Activated CD8-positive, alpha-beta memory T cell treated with anti-CD3 and anti-CD28 coated beads for 1 hour (primary cell): ENCODE measurements at places on chromosomes 5 and 9.

DNA sequence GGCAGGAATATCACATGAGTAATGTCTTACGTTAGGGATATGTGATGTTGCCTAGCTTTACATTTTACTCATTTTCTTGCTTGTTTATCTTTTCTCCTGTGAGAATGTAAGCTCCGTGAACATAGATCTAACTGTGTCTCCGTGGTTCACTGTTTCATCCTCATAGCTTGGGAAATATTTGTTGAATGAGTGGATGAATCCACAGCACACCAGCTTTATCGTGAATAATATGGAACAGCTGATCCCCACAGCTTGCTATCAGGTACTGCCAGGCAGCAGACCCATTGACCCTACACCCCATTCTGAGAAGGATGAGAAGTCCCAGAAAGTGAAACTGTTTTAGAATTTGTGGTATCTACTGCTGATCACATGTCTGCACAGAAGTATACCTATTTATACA lies 106.8 kb upstream of the FBN2 start:
- DNase-seq = no peak

GRCh38 chr9:15253197-15253596 lies 53.8 kb downstream of the TTC39B start:
- no peak for DNase-seq

DNA sequence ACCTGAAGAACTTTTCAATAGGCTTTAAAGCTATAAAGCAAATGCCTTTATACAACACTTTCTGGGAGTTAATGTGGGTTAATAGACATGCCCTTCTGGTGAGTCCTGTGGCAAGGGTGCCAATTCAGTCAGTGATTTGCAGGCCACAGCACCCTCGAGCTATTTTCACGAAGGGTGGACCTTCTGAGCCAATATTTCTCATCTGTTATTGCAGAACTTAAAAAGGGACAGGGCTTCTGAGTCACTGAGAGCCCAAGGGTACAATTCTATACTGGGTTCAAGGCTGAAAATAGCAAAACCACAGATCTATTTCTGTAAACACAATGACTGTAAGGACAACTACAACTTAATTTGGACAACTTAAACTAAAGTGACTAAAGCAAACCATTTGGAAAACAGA lies 92.8 kb downstream of the GABRG2 start:
- DNase-seq = no peak

DNA sequence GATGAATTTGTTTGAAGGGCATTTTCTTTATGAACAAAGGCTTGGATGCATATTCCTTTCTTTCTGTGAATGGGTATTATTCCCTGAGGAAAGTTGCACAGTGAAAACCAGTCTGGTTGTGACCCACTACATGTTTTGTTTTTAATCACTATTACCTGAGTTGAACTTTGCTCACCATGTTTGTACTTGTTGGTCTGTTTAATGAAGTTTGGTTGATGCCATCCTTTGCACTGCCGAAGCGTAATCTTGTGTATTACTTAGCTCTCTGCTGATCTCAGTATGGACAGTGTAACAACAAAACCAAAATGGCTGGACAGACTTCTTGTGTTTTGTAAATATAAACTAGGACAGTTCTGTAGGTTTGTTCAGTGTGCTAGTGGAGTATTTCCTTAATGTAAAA lies 38.1 kb downstream of the UGCG start:
- no peak for DNase-seq

DNA sequence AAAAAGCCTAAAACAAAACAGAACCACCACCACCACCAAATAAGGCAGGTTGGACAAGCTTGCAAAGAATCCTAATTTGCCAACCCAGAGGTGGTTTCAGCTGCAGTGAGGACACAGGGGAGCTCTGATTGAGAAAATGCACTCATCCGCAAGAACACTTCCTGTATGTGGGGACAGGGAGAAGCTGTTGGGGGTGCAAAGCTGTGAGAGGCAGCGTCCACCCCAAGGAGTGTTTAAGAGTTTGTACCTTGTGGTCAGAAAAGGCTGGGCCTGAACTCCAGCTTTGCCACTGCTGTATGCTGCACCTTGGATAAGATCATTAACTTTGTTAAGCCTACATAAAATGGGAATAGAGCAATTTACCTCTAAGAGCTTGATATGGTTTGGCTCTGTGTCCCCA lies 511.7 kb downstream of the BNC2 start:
- no peak for DNase-seq

GRCh38 chr5:100575815-100576214 lies 40.6 kb downstream of the FAM174A start:
- DNase-seq = no peak

- no peak for DNase-seq
Observed at GRCh38 chr5:170623576-170624181, 119.9 kb downstream of the KCNIP1 start.

- no peak for DNase-seq
Observed at GRCh38 chr5:175201393-175201792, 242.6 kb downstream of the DRD1 start.

- no peak for DNase-seq
Observed at GRCh38 chr5:5454391-5454790, 31.9 kb downstream of the ICE1 start.

DNA sequence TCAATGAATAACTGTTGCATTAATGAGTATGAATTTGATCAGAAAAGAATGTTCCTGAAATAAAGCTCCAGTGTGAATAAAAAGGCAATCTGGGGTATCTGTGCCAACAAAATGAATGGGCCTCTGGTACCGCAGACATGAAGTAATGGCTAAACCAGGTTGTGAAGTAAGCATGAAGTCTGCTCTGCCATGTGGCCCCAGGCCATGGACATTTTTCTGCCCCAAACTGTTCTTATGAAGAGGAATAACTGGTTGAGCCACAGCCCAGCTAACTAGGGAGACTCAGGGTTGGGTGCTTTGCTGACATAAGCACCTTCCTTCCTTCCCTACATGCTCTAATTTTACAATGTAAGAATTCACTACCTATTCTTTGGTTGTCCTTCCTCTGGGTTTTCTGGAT lies 147.4 kb upstream of the LRRTM2 start:
- no peak for DNase-seq

- no peak for DNase-seq
Observed at GRCh38 chr9:9615086-9615485, 997.7 kb downstream of the PTPRD start.

GRCh38 chr9:136750526-136750925 lies 2.2 kb upstream of the LCN6 start:
- no peak for DNase-seq

DNA sequence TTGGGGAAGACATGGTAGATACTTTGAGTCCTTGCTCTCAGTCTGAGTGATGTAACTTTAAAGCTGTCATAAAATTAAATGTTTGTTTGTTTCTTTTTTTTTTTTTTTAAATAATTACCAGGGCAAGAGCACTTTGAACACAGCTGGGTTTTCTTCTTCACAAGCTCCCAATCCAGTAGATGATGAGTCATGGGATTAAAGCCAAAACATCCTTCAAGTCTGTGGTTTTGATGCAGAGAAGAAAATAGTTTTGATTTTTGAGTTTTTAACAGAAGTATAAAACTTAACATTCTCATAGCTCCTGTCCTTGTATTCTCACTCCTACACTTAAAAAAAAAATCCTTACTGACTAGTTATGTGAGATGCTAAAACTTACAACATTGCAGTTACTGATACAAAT lies 34.8 kb upstream of the IL31RA start:
- no peak for DNase-seq

GRCh38 chr9:35790385-35791296 lies 750 bp upstream of the NPR2 start:
- peak; percentile 18 for DNase-seq

DNA sequence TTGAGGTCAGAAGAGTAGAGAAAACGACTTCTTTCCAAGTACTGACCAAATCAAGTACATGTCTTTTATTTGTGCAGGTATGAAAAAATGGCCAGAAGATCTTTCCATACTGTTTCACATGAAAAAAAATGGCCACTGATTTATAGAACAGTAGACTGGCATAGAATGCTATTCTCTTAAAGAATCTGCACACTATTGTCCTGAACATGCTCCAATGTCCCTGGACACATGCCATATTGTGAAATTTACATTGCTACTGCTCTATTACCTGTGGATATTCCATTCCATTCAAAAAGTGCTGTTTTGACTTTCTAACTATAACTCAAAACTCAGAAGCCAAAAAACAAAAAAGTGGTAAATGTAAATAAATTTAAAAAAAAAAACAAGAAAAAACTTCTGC lies 60.6 kb downstream of the FBXL17 start:
- DNase-seq = no peak

DNA sequence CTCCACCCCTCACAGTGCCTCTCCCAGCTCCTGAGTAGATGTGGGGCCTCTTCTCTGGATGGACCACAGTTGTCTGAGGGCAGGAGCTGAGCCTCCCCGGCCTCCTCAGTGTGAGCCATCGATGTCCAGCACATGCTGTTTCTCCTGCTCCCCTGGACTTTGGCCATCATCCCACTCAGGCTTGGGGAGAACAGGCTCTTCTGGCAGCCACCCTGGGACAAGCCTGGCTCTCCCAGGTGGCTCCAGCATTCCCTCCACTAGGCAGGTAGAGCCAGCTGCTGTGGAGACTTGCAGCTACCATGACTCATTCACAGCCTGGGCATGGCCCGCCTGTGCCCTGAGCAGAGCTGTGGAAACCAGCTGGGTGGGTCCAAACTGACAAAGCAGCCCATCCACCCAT lies 77.0 kb downstream of the CSNK1A1 start:
- DNase-seq = no peak

DNA sequence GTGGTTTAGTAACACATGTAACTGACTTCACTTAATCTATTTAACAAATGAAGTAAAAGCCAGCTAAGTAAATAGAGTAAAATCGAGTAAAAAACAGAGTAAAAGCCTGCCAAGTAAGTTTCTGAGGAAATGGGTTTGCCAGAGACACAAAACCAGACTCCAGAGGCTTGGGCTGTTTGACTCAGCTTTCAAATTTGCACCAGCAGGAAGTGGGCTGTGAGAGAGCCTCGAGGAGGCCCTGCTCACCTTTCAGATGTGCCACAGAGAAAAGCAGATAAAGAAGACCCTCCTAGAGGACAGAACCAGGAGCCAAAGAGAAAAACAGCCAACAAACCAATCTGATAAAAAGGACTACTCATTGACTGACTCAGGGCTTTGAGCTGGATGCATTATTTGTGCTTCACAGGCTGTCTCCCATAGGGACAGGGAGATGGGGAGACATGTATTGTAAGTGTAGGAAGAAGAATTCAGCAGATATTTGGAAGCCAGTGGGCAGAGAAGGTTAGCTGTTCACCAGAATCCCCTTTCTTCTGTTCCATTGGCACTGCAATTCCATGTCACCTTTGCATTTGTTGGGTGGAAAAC lies 14.4 kb upstream of the AMACR start:
- no peak for DNase-seq

DNA sequence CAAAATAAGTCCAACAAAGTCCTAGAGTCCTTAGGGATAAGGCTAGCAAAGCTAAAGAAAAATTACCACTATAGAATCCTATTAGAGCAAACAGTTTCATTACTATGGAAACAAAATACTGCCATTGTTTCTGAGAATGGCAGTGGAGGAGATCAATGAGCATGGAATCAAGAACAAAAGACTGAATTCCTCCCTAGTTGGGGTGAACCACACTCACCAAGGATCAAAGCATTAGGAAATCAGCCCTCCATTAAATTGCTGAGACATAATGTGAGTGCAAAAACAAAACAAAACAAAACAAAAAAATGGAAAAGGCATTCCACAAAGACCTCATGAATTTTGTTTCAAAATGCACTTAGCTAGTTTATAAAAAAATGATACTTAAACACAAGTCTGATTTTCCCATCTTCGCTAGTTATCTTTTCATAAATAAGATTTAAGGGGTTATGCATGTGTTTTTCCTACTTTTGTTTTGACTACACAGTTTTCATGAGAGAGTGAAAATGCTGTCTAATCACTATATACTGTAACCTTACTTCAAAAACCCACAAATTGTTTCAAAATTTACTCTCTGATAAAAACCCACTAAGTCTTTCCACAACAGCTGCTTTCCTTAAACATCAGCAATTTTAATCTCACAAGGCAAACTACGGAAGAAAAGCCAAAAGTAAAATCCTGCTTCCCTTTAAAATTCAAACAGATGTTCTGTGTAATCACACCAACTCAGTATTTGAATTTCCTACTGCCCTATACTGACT lies 9.7 kb downstream of the SERINC5 start:
- DNase-seq = no peak

DNA sequence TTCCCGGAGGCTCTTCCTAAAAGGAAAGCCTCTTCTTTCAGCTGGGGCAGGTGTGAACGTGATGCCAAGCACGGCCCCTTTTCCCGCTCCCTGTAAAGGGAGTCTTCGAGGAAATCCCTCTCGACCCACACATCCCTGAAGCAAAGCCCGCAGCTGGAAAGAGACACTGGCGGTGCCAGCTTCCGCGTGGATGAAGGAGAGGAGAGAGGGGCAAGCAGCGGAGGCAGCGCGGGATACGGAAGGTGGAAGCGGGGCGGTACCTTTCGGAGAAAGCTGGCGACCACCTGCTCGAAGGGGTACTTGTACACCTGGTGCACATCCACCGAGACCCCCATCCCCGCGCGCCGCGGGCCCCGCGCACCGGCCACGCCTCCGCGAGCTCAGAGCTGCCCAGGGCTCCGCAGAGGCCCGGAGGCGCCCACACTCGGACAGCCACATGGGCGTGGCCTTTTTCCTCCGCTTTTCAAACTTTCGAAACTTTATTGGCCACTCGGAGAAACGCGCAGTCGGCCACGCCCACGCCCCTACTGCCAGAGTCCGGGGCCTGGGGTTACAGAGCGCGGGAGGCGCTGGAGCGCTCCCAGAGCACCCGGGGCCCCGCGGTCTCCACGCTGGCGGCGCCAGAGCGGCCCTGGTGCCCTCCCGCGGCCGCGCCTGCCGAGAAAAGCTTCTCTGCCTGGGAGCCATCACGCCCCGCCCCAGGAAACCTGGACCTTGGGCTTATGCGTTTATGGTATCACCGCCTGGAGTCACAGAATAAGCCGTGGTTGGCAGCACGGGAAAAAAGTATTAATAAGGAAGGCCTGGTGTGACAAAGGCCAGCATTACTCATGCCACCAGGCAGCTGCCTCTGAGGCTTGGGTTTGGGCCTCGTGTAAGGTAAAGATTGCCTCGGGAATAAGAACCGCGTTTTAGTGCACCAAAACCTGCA lies at the start of gene PRELID2:
Gene PRELID2, minus strand, starts transcription at position 426 of the 931 bp plus-strand sequence. Its CDS starts 91 bp downstream, at position 335.
- DNase-seq = peak; percentile 10

DNA sequence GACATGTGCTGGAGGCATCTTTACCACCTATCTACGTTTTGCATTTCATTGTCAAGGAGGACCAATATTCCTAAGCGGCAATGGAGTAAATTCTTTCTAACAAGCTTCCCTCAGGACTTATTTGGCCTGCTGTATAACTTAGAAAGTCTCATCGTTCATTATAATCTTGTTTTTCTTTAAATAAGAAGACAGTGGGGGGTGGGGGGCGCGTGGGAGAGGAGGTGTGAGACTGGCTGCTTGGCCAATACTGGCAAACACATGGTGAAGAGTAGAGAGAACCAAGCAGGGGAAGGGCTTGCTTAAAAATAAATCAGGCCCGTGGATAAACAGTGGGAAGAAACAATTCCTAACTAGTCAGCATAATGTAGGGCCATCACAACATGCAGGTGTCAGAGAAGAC lies 217.2 kb downstream of the GRIA1 start:
- DNase-seq = no peak
